ENCODE measurements at places on chromosomes 3 and 15.

DNA sequence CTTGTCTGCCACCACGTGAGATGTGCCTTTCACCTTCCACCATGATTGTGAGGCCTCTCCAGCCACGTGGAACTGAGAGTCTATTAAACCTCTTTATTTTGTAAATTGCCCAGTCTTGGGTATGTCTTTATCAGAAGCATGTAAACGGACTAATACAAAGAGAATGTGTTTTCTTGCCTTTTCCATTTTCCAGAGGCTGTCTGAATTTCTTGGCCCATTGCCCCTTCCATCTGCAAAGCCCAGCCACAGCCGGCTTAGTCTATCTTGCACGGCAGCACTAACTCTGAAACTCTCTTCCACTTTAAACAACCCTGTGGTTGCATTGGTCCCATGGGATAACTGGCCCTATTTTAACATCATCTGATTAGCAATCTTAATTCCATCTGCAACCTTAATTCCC is 215.3 kb downstream of the LRTM1 start:
- DNase-seq: no peak

GRCh38 chr15:84799511-84800187 is 17.5 kb upstream of the ALPK3 start:
- DNase-seq: no peak

DNA sequence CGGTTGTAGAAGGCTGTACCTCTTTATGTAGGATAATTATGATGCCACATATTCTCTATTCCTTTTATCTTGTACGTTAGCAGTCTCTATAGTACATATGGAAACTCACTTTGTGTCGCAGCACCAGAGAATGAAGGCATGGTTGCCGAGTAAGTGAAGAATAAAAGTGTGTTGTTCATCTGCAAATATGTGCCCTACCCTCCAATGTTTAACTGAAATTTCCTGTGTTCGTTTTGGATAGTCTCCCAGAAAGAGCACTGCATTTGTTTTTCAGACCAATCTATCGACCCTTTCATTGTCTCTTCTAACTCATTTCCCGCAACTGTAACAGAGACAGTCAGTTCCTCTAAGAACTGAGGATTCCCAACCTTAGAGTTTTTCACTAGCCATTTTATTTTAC is 592.8 kb downstream of the TUSC7 start:
- DNase-seq: no peak

DNA sequence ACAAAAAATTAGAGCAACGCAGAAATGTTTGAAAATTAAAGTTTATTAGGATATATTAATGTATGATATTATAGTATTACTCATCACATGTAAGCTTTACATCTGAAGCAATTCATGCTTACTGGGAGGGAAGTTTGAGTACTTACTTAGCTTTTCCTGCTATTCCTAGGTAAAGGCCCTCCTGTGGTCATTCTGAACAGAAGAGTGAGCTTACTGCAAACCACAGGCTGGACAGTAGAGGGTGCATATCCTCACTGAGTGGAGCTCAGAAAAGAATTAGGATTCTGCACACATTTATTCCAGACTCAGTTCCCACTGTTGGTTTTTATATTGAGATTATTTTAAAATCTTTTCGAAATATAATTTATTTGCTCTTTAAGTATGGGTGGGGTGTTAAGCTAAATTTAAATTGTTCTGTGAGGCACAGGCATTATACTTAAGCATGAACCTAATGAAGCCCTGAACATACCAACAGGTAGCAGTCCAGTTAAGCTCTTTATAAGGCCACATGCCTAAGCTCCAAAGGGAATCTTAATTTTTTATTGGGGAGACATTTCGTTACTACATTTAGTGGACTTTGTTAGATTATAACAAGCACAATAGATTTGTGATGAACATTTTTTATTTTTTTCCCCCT is 10.2 kb downstream of the MRPS22 start:
- no peak for DNase-seq

DNA sequence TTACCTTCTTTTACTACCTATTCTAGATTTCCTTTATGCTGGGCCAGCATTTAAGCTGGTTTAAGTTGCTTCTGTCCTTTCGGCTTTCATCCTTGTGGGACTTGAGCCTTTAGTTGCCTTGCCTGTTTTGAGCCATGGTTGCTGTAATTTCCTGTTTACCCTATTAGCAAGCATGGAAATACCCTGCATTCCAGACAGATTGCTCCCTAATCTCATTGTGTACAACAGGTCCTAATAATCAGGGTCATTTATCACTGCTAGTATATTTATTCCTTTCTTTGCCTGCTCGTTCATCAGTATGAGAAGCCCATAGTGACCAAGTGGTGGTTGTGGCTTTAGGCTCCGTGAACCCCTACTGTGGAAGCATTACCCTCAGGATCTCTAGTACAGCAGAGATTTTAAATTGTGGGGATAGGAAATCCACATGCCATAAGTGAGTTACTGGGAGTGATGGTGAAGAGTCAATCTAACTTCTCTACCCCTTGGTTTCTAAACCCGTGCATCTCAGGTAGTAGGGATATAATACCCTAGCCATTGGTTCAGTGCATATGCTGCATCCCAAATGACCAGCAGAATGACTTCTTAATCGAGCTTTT is 31.9 kb downstream of the NCK1 start:
- no peak for DNase-seq

GRCh38 chr3:88152841-88153240 is 3.1 kb downstream of the C3orf38 start:
- peak; percentile 9 for DNase-seq

DNA sequence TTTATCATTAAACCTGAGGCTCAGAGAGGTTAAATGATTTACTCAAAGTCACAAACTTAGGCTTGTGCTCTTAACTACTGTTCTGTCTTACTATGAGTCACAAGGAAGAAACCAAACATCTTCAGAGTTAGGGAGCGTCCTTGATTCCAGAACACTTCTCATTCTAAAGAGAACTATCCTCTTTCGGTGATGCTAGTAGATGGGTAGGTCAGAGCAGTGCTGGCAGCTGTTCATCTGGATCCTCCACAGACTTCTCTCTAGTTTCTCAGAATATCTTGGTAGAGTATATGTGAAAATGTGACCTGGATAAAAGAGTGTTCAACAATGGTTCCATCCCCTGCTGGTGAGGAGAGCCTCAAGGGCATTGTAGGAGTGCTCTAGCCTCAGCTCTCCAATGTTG is 3.3 kb downstream of the ARL6IP5 start:
- no peak for DNase-seq
